ENCODE measurements at places on chromosomes 5 and 9. TPM values are rescaled to one million over a fixed set of nuclear protein-coding genes. Genes with fewer than 3 reads are reported as not detected.

The C9 gene
- not detected for total RNA-seq

The NMUR2 gene
- not detected for total RNA-seq

The APBA1 gene
- 9.5 TPM for total RNA-seq

The AGXT2 gene
- total RNA-seq, result not detected

The SH3PXD2B gene
- total RNA-seq, result 42.0 TPM

The ZBTB26 gene
- total RNA-seq, result 4.9 TPM

The DRD1 gene
- total RNA-seq, result 0.99 TPM

The QRFP gene
- total RNA-seq, result not detected

The NEUROG1 gene
- not detected for total RNA-seq

The NKD2 gene
- 1.5 TPM for total RNA-seq

The CNTFR gene
- 13.7 TPM for total RNA-seq

The ARHGEF28 gene
- total RNA-seq, result 35.5 TPM

The HARS2 gene
- total RNA-seq, result 26.0 TPM

The SLCO6A1 gene
- total RNA-seq, result not detected

The TTC16 gene
- 0.27 TPM for total RNA-seq

The SPATA9 gene
- 0.35 TPM for total RNA-seq

The TERT gene
- total RNA-seq, result not detected

The LCN9 gene
- total RNA-seq, result not detected

The CCL28 gene
- total RNA-seq, result 24.2 TPM

The MYOT gene
- total RNA-seq, result 16.3 TPM

The FSD1L gene
- 5.1 TPM for total RNA-seq

The PCDHGA5 gene
- total RNA-seq, result 9.5 TPM

The ZFP37 gene
- 1.8 TPM for total RNA-seq

The HMGCS1 gene
- total RNA-seq, result 13.3 TPM

The TRMO gene
- total RNA-seq, result 28.6 TPM

The AK3 gene
- total RNA-seq, result 50.5 TPM

The LCN1 gene
- total RNA-seq, result not detected

The PKD2L2 gene
- total RNA-seq, result not detected

The PCDHGB2 gene
- 9.7 TPM for total RNA-seq

The IL33 gene
- 69.7 TPM for total RNA-seq

The CARTPT gene
- not detected for total RNA-seq

The WNK2 gene
- 0.95 TPM for total RNA-seq

The OR1B1 gene
- total RNA-seq, result not detected

The SHOC1 gene
- not detected for total RNA-seq

The BRD9 gene
- total RNA-seq, result 54.5 TPM

The IL7R gene
- 12.7 TPM for total RNA-seq

The SUSD3 gene
- 21.4 TPM for total RNA-seq

The SAPCD2 gene
- 0.92 TPM for total RNA-seq

The IRX2 gene
- 0.54 TPM for total RNA-seq

The C1QTNF3 gene
- total RNA-seq, result 4.3 TPM

The C5orf47 gene
- 0.54 TPM for total RNA-seq

The CXXC5 gene
- 62.5 TPM for total RNA-seq

The F2RL2 gene
- total RNA-seq, result 13.7 TPM

The MAP1B gene
- 616 TPM for total RNA-seq

The NPR2 gene
- total RNA-seq, result 30.8 TPM

The ABCA2 gene
- total RNA-seq, result 37.2 TPM

The GALNT12 gene
- total RNA-seq, result 30.1 TPM

The PCDHGA11 gene
- total RNA-seq, result 10.4 TPM

The GRM6 gene
- not detected for total RNA-seq

The PCDHGC3 gene
- total RNA-seq, result 99.9 TPM

The SARDH gene
- total RNA-seq, result 4.3 TPM

The IL5 gene
- not detected for total RNA-seq

The ARHGEF39 gene
- 0.54 TPM for total RNA-seq

The FLT4 gene
- total RNA-seq, result 10.8 TPM

The PCDHGA4 gene
- total RNA-seq, result 11.4 TPM

The SHB gene
- 57.9 TPM for total RNA-seq

The ORM2 gene
- not detected for total RNA-seq

The MAN1B1 gene
- total RNA-seq, result 32.9 TPM

The GPR150 gene
- total RNA-seq, result not detected
